Iris pigment epithelial cell (primary cell): ENCODE measurements at places on chromosomes 12 and 14.

- DNase-seq, result peak; percentile 60
These were observed 155.5 kb downstream of the ZFP36L1 start for GRCh38 chr14:68637106-68638021.

- DNase-seq, result no peak
These were observed 131.3 kb downstream of the PTPRO start for GRCh38 chr12:15453613-15454012.

GRCh38 chr14:61587081-61587713, 108.1 kb upstream of the HIF1A start:
- DNase-seq, result no peak

DNA sequence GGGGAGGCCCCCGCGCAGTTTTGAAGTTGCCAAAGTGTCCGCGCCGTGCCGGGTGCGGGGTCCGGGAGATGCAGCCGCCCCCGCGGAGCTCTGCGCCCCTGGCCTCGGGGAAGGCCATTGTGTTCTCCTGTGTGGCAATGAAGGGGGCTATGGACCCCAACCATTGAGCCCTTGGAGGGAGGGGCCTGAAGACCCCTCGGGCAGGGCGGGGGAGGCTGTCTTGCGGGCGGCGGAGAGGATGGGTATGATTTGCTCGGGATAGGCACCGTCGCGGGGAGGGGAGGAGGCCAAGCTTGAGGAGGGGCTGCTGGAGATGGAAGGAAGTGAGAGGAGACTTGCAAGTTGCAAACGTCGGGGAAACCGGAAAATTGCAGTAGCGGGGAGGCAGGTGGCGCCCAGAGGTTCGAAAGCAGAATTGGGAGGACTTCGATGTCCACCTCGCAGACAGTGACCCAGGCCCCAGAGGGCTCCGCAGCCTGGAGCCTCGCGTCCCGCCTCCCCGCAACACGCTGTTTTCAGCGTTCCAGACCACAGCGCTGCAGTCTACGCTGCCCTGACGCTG, 25.4 kb downstream of the BCL11B start:
- no peak for DNase-seq

GRCh38 chr12:10364815-10365622, 24.8 kb downstream of the KLRK1 start:
- DNase-seq, result peak; percentile 89

- DNase-seq, result no peak
These were observed 23.8 kb upstream of the PPM1A start for GRCh38 chr14:60225265-60225664.

DNA sequence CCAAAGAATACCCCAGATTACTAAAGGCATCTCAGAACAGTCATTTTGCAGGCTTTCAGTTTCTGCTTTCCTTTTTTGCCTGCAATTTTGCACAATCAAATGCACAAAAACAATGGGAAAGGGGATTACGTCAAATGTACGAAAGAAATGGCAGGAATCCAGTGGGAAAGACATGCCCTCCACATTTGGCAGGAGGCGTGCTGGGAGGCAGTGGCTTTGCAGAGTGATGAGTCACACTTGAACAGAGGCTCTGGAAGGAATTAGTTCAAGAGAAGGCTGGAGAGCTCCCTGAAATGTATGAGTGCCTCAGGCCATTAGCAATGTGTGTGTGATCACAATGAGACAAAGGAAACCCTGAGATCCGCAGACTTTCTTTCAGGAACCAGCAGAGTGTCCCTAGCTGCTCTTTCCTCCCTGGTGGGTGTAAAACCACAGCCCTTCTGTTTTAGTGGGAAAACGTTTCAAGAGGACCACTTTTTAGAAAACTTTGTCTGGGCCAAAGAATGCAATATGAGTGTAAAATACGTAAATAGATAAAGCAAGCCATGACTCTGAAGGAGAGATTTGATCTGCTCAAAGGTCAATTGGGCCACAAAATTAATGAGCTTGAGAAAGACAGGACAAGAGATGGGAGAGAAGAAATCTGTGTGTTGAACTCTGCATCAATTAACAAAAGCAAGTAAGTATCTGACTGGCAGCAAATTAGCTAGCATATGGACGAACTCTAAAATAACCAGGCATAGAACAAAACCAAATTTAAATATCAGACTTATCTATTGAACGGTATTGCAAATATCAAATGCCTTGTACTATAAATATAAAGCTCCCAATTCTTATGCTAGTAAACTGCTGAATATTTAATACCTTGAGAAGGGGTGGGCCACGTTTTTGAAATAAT, 155.4 kb upstream of the PDE3A start:
- DNase-seq, result peak; percentile 98
